ENCODE measurements at places on chromosomes 7 and 10.

- DNase-seq = no peak
Measured at GRCh38 chr10:77686650-77687417, 49.2 kb upstream of the KCNMA1 start.

DNA sequence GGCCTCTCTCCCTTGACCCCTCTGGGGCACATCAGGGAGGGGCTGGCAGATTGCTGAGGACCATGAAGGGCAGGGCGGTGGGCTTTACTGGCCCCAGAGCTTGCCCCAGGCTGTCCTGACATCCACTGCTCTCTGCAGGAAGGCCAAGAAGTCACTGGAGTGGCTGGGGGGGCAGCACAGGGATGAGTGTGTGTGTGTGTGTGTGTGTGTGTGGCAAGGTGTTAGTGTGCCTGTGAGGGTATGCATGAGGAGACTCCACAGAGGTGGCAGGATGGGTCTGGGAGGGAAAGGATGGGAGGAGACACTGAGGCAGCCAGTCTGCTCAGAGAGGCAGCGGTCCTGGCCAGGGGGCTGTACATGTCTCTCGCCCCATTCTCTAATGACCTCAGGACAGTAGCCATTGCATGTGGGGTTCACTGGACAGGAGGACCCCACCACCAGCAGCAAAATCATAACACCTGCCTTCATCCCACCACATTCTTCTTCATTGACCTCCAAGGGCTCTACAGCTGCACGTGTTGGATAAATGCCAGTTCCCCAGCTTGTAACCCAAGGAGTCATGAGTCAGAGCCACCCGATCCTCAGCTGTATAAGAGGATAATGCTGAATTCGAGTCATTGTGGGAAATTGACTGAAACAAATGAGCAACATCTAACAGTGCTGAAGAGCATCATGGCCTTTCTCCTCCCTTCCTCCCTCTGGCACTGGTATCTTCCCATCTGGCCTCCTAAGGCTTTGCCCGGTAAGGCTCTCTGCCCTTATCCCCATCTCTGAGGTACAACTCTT, 720.5 kb downstream of the GRID1 start:
- no peak for DNase-seq

- DNase-seq = no peak
Measured at GRCh38 chr7:14144109-14144508, 154.6 kb upstream of the ETV1 start.

DNA sequence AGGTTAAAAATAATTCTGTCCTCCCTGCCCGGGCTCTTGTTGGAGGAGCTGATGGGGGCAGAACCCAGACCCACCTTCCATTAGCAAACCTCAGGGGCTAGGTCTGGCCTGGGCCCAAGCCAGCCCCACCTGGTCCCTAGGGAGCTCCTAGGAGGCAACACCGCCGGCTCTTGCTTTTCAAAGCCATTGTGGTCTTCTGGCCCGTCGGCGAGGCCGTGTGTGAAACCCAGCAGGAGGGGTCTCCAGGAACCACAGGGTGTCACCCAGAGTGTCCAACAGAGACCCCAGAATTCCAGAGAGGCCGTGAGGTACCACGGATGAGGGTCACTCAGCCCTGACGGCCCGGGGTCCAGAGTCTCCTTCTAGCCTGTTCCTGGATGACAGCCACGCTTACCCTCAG, 16.6 kb upstream of the PDGFA start:
- DNase-seq = no peak

GRCh38 chr10:58089739-58090138, 178.0 kb downstream of the IPMK start:
- no peak for DNase-seq

DNA sequence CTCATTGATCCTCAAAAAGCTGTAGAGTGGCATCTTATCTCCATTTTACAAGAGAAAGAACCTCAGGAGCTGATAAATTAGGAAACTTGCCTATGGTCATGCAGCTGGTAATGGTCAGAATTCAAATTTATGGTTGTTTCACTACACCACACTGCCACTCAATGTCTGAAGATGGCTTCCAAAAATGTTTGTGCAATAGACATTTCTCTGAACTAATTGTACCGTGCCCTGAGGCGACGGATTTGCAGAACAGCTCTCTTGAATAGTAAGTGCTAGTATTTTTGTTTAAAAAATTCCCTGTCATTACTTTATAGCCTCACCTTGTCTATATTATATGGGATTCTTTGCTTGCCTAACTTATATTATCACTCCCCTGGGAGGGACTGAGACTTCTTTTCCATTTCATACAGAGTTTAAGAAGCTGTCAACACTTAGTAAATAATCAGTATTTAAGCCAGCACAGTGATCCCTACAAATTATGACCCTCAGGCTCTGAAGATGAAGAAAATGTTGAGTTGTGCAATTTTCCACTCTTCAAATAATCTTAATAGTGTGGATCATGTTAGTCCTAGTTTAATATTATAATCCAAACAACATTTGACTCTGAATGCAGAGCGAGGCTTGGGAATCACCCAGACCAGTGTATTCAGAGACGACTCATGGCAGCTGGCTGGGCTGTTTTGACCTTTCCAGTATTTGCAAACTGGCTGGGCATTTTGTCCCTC, 346.6 kb downstream of the PTEN start:
- DNase-seq = no peak

GRCh38 chr10:73559590-73559989, 31.6 kb downstream of the USP54 start:
- no peak for DNase-seq

DNA sequence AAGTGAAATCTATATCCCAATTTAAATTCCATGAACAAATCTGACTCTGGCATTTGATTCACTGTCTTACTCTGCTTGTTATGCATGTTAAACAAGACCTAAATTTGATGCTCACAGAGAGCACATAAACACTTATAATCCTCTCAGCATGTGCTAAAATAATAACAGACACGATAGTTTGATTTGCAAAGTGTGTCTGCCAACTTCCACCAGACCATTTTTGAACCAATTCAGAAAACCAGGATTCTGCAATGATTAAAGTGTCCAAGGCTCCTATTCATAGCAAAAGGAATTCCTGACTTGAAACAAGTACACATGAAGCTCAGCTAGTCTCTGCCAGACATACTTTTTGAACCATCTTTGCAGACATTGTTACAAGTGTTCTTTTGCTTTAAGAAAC, 11.2 kb downstream of the RBM20 start:
- DNase-seq = no peak

DNA sequence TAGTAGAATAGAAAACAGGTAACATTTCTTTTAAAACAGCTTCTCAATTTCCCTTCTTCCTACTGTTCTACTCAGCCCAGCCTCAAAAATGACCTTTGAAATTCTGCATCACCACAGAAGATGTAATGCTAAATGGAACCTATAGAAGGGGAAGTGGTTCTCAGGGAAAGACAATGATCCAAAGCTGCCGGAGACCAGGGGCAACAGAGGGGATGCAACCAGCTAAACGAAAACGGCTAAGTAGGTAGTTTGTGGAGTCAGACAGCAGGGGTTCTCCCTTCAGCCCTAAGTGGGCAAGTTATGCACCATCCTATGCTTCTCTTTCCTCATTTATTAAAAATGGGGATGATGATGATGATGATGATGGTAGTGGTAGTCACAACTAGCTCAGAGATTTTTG, 214.3 kb downstream of the ELMO1 start:
- DNase-seq = no peak

- no peak for DNase-seq
Measured at GRCh38 chr10:119401671-119402395, 140.7 kb downstream of the RGS10 start.

- DNase-seq = no peak
Measured at GRCh38 chr10:8071006-8071405, 16.5 kb downstream of the GATA3 start.

- DNase-seq = no peak
Measured at GRCh38 chr10:69409176-69409495, 7.6 kb downstream of the TACR2 start.

GRCh38 chr10:63253040-63253439, 119.9 kb downstream of the NRBF2 start:
- no peak for DNase-seq

DNA sequence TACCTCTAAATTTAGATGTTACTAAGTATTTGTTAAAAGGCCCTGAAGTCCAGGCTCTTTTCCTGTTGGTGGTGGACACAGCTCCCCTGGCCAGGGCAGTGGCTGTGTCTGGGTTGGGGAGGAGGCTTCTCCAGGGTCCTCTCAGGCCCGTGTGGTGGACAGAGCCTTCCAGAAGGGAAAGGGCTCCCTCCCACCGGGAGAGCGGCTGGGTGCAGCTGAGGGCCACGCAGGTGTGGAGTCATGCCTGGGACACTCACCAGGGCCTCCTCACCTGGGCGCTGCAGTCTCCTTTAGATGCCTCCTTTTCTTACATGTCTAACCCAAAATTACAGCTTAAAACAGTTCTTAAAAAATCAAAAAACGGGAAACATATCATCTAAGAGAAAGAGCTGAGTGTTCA, 128.2 kb upstream of the TCERG1L start:
- no peak for DNase-seq

All from GM12878 (cell line).